MV-4-11 (cell line): ENCODE measurements at places on chromosomes 5 and 9.

GRCh38 chr5:157269761-157270272, 3.9 kb downstream of the CYFIP2 start:
- peak; percentile 10 for DNase-seq

DNA sequence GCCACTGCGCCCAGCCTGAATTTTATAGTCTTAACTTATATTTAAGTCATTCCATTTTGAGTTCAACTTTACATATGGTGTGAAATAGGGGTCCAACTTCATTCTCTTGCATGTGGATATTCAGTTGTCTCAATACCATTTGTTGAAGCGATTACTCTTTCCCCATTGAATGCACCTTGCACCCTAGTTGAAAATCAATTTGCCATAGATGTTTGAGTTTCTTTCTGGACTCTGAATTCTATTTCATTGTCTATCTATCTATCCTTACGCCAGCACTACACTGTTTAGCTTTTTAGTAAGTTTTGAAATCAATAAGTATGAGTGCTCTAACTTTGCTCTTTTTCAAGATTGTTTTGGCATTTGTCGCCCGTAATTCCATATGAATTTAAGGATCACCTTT, 49.8 kb downstream of the TMOD1 start:
- DNase-seq, result no peak

DNA sequence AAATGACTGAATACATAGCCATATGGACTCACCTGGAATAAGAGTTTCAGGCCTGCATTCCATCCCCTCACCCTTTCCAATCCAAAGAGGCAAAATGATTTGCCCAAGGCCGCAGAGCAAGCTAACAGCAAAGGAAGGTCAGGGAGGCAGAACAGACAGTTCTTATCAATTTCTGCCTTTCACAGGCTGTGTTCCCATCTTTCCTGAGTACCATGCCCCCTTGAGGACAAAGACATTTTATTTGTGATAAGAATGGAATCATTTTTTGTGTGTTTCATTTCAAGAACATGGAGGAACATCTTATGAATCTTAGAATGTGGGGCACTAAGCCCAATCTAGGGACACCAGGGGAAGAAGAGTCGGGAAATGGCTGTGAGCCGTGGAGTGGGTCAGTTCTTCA, 13.9 kb downstream of the LHFPL2 start:
- no peak for DNase-seq

DNA sequence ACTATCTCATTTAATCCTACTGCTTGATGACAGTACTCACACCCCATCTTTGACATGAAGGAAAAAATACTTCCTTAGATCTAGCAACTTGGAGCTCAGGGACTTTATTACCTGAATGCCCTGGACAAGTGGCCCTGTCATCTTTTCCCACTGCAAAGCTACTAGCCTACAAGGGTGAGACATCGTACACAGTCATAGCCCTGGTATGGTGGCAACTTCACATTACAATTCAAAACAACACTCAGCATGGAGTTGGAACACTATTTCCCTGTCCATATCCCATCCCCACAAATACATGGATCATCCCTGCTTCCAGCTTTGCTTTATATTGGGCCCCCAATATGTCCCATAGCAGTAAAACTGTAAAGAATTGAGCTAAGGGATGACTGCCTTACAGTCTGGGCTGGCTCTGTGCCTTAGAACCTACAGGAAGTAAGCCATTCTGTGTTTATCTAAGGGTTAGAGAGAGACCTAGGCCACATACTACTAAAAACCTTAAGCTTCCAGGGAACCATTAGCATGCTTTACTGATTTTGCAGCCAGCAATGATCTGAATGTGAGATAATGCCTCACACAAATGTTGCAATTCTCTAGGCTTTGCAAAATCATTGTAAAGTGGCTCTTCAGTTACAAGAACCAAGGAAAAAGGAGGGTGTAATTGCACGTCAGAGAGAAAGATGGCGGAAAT, 55.9 kb downstream of the OTULIN start:
- DNase-seq, result no peak

- no peak for DNase-seq
These were observed 421.7 kb downstream of the CDH12 start for GRCh38 chr5:22431406-22431805.

GRCh38 chr9:98087420-98088354, 31.2 kb downstream of the NANS start:
- DNase-seq, result no peak

- no peak for DNase-seq
These were observed 6.4 kb downstream of the TLE4 start for GRCh38 chr9:79577969-79578723.

- no peak for DNase-seq
These were observed 154.8 kb upstream of the LHFPL2 start for GRCh38 chr5:78803353-78803752.

DNA sequence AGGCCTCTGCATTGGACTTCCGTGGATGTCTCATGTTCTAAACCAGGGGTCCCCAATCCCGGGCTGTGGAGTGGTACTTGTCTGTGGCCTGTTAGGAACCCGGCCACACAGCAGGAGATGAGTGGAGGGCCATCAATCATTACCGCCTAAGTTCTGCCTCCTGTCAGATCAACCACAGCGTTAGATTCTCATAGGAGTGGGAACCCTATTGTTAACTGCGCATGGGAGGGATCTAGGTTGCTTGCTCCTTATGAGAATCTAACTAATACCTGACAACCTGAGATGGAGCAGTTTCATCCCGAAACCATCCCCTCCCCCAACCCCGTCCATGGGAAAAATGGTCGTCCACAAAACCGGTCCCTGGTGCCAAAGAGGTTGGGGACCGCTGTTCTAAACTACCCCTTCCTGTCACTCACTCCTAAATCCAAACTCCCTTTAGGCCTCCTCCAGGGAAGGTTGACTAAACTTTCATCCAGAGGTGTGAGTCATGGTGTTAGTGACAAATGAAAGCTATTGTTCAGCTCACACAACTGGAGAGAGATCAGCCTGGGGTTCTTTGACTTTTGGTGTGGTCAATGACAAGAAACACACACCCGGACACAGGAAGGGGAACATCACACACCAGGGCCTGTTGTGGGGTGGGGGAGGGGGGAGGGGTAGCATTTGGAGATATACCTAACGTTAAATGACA, 9.5 kb downstream of the KCNV2 start:
- no peak for DNase-seq

DNA sequence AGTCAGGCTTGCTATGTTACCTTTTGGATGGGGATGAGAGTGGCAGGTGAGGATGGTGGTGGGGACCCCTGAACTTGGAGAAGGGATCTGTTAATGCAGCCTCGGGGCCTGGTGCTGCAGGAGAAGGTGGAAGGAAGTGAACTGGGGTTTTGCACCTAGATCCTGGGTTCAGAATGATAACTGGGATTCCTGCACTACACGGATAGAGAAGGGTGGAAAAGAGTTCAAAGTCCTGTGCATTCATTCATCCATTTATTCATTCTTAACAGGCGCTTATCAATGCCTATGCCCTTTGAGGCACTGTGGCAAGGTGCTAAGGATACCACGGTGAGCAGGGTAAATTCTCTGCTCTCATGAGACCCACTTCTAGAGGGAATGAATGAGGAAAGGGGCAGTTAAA, 41.7 kb upstream of the TJP2 start:
- no peak for DNase-seq

GRCh38 chr5:69152731-69153130, 14.2 kb upstream of the CCNB1 start:
- DNase-seq, result peak; percentile 93

DNA sequence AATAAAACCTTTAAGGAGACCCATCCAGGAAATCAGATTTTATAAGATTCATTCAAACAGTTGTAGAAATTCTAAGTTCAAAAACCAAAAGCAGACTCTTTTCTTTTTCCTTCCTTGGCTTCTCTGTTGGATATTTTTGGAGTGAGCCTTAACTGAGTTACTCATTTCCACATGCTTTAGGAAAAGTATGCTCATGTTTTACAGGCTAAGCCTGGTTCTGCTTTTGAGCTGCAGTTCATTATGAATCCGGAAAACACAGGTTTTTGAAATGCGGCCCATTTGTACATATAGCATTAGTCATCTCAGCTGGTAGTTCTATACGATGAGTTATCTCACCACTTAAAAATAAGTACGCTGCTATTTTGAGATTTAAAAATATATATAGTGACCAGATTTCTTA, 156.6 kb upstream of the DMRT1 start:
- peak; percentile 88 for DNase-seq

DNA sequence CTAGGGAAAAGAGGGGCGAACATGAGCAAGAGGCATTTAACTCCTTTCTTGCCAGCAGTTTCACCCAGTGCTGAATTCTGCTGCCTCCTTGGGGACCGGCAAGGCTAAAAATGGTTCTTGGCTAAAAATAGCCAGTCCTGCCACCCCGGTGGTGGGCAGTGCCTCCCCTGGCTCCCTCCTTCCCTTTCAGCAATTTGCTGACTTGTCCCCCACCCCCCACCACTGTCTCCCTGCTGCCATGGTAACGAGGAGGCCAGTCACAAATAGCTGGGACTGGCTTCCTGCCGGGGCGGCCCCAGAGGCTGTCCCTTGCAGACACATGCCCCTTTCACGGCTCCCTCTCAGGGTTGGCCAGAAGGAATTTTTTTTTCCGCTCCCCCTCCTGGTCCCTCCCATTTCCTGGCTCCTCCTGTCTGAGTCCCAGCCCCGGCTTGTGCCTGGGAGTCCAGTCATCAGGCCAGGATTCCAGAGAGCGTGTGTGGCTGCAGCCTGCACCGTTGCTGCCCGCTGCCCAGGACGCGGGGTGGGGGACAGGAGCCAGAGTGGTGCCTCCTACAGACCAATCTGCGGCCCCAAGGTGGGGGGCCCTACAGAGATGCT, 130.3 kb downstream of the RGS3 start:
- peak; percentile 59 for DNase-seq

DNA sequence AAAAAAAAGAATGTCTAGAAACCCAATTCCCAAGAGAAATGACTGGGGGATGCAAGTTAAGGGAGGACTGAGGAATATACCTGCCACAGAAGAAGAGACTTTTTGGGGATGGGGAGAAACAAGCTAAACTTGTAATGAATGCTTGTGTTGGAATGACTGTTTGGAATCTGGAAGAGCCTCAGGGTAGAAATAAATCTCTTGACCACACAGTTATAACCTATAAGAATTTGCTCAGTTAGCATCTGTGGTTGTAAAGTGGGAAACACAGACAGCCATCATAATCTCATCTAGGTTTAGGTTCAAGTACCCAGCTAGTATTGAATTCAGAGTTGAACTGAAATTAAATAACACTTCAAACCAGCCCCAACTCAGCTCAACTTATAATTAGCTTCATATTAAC, 678.3 kb upstream of the CHD1 start:
- DNase-seq, result no peak

DNA sequence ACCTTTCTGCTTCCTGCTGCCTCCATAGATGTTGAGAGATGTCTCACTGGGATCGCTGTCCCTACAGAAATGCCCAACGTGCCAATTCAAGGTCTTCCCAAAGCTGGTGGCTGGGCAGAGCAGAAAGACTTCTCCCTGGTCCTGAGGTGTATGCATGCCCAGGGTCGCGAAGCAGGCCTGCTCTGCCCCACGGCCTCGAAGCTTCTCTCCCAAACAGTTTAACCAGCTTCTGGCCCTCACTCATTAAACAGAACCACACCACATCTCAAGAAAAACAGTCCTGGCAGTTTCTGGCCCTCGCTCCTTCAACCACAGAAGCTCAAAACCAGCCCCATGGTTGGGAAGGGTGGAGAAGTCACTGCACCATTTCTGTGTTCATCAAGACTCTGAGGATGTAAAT, 14.7 kb upstream of the SMIM32 start:
- DNase-seq, result no peak

GRCh38 chr9:36905101-36906066, 128.7 kb downstream of the PAX5 start:
- DNase-seq, result no peak

DNA sequence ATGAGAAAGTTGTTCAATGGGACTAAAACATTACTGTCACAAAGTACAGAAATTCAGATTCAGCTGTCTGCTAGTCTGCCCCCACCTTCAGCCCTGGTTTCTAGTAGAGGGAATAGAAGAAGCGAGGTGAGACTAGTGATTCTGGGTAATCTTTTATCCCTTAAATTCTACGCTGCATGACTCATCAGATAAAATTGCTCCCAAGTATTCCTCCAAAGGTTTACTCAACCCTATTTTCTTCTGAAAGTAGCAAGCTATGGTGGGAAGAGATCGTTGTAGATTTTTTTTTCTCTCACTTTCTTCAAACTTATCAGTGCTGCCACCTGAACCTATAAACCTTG, 318.9 kb upstream of the RIOK2 start:
- no peak for DNase-seq

DNA sequence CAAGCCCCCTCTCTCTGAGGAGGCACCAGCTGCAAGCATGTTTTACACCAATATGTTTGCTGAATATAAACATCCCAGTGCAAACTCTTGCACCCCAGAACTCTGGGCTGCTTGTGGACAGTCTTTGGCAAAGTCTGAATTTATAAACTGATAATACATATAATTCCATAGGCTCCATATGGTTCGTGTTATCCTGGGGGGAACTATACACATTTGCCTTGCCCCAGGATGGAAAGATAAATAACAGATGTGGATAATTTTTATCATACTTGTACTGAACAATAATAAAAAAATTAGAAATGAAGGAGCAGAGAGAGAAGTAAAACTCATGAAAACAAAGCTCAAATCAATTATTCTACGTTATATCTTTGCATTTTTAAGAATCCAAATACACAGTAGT, 50.6 kb upstream of the GAS1 start:
- DNase-seq, result no peak

GRCh38 chr9:135579889-135580660, 18.5 kb downstream of the PAEP start:
- DNase-seq, result no peak

- DNase-seq, result peak; percentile 78
These were observed 70.5 kb downstream of the ERP44 start for GRCh38 chr9:100028201-100028784.
